ENCODE measurements at places on chromosomes 5 and 9.

DNA sequence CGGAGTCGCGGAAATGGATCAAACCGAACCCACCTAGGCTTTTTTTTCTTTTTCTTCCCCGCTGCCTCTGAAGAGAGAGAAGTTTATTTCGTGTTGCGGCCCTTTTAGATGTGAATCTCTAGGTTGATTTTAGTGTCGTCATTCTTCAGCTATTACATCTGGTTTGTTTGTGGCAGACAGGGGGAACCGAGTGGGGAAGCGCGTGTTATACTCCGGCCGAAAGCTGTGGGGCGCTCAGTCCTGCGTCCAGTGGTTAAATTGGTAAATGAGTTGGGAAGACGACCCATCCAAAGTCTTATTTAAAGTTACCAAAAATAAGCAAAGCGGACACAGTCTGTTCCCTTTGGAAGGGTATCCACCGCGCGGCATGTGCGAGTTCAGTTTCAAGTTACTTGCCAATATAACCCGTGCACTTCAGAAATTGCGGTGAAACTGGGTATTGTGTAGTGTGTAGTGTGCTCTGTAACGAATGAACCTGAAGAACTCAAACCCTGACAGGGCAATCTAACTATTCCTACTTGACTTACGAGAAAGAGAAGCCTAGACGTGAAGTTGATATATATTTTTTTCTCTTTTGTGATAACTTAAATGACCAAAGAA, 1.3 kb downstream of the MAN2A1 start:
- peak; percentile 69 for DNase-seq

GRCh38 chr5:109652096-109652495, 37.6 kb upstream of the MAN2A1 start:
- DNase-seq, result no peak

GRCh38 chr9:36141288-36141687, 4.8 kb downstream of the GLIPR2 start:
- DNase-seq, result peak; percentile 47

- DNase-seq, result no peak
These were observed 41.0 kb downstream of the FXN start for GRCh38 chr9:69076550-69076949.

DNA sequence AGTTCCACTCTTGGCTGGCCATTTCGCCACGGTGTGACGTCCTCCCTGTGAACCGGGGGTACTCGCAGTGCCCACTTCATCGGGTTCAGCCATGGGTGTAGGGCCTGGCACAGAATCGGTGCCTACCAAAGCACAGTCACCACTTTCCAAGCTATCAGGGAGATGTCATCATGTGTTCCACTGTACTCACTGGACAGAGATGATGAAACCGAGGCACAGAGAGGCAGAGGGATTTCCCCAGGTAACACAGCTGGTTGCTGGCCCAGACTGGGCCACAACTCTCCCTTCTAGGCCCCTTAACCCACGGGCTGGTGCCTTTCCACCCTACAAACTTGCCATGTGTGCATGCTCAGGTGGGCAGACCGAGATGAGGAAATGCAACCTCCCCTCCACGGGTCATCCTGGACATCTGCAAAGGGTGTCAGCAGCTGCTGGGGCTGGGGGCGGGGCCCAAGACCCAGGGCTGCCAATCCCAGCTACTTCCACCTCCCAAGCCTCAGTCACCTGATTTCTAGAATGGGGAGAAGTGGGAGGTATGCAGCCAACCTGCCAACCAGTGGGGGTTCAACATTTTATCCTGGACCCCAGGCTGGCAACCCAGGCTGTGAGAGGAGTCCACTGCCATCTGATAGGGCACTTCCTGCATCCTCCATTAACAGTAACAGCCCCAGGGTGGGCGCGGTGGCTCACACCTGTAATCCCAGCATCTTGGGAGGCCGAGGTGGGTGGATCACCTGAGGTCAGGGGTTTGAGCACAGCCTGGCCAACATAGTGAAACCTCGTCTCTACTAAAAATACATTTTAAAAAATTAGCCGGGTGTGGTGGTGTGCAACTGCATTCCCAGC, 893 bp upstream of the SH2D3C start:
- no peak for DNase-seq

GRCh38 chr5:175378444-175379028, 65.4 kb downstream of the DRD1 start:
- no peak for DNase-seq

DNA sequence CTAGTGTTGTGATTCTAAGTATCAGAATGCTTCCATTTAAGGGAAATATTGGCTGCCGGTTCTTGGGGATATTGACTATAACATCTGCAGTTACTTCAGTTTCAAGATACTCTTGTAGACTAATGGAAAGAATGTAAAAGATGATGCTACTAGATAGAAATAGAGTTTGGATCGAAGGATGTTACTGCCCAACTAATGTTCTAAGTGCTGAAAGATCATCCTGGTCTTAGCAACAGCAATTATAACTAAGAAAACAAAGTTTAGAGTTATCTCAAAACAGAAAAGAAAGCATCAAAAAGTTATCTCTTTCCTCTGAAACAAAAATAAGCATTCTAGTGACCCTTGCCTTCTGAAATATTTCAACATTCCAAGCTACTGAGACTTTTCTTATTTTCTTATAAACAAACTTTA, 49.9 kb downstream of the ITGA1 start:
- no peak for DNase-seq

- DNase-seq, result no peak
These were observed 159.3 kb upstream of the DAPK1 start for GRCh38 chr9:87338088-87338989.

DNA sequence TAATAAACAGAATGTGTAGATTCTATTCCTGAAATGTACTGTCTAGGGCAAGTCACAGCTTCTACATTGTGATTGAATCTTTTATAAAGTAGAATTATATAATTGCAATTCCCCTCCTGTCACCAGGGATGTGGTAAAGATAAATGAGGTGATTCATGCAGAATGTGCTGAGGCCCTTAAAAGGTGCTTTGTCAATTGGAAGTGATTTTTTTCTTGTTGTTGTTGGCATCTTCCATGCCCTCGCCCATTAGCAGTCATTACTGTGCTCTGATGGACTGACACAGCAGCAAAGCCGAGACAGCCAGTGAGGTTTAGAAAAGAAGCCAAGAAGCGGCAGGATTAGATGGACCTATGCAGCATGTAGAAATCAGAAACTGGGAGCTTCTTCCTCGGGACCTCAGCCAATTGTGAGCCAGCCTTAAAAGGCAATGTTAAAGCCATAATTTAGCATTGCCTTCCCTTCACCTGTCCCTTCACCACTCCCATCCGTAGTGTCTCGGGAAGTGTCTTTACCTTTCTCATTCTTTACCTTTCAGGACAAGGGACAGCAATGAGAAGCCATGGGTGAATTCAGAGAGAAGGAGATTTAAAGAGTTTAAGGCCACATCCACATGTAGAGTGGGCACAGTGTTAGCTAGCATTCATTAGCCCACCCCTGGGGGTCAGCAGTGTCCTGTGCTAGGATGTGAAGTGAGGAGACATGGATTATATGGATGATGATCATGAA, 257.8 kb downstream of the PLK2 start:
- DNase-seq, result no peak

GRCh38 chr9:85368781-85369180, 373.0 kb downstream of the AGTPBP1 start:
- DNase-seq, result no peak

GRCh38 chr5:174900240-174900865, 176.0 kb downstream of the MSX2 start:
- no peak for DNase-seq

- DNase-seq, result no peak
These were observed 168.3 kb downstream of the GABBR2 start for GRCh38 chr9:98540476-98540875.

GRCh38 chr5:137997726-137998213, 35.1 kb downstream of the FAM13B start:
- DNase-seq, result no peak

GRCh38 chr5:113109344-113109743, 132.7 kb downstream of the DCP2 start:
- DNase-seq, result no peak

GRCh38 chr5:7650755-7651154, 200.2 kb downstream of the CFAP90 start:
- DNase-seq, result no peak

DNA sequence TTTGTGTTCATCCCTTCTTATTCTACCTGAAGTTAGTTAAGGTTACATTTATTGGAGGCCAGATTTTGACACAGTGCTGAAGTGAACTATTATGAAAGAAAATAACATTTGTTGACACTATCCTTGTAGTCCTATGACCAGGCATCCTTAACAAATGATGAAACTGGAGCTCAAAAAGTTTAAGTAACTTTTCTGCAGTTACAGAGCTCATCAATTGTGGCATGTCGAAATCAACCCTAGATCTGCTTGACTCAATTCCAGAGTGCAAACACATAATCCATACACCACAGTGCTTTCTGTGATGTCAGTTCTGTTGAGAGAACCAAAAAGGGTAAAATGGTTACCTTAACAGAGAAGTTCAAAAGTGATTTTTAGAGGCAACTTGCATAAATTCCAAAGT, 28.6 kb downstream of the KCNN2 start:
- no peak for DNase-seq

GRCh38 chr5:53913941-53914340, 353.5 kb downstream of the NDUFS4 start:
- DNase-seq, result no peak

DNA sequence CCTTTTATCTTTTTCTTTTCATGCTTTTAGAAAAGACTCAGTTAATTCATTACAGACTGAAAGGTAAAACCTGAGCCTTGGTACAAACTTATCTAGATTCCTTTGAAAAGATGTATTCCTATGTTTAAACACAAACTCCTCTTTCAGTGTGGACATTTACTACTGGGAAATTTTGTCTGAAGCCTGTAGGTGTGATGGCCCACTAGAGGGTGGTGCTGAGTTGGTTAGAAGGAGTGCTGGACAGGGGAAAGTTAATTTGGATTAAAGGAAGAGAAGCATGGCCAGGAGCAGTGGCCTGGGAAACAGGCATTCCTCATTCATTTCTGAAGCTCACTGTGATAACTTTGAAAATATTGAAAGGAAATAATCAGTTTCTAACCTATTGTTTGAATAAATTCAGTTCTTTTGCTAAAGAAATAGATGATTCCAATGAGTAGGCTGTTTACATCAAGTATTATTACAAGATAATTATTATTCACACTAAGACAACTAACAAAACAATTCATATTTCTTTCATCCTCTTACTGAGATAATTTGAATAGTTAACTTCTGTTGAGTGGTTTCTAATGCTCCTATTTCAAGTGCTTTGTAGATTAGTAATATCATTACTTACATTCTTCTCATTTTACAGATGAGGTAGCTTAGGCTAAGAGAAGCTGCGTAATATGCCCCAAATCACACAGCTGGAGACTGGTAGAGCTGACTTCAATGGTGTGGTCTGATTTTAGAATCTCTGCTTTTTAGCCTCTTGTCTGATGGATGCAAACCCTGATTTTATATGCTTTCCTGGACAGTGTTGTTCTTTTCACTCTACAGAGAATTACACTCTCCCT, 150.9 kb downstream of the ADGRV1 start:
- DNase-seq, result peak; percentile 19

DNA sequence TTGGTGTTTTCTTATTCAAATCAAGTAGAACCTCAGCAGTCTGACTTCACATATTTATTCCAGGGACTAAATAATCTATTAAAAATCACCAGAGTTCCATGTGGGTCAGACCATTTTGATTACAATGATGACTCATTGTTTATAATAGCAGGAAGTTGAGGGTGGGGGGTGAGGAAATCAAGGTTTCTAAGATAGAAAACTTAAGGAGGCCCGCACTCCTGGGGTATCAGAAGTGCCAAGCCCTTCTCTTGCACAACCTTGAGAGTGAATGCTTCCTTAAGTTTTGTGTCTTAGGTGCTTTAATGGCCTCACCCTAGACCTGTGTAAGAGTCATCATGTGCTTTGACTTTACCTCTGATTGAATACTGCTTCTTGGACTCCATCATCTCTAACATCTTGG, 31.9 kb upstream of the NPR3 start:
- DNase-seq, result no peak

GRCh38 chr5:136703036-136703435, 337.7 kb upstream of the TRPC7 start:
- DNase-seq, result no peak

DNA sequence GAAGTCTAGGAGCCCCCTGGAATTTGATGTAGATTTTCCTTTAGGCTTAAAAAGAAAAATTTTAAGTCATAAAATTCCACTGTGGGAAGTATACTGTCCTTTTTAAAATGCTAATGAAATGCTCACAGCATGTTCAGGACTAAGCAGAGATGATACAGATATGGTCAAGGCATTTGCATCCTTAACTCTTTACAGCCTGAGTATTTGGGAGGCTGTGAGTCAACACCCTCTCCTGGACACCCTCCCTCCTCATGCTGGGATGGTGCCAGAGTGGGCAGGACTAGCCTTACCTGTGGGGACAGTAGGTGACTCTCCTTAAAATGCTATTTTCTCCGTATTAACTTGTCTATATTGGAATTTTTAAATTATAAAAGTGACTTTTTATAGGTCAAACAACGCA, 197.4 kb upstream of the ELL2 start:
- DNase-seq, result no peak

GRCh38 chr5:74454263-74455030, 186.1 kb downstream of the ENC1 start:
- no peak for DNase-seq

GRCh38 chr5:129204525-129204924, 110.0 kb downstream of the ISOC1 start:
- DNase-seq, result no peak

DNA sequence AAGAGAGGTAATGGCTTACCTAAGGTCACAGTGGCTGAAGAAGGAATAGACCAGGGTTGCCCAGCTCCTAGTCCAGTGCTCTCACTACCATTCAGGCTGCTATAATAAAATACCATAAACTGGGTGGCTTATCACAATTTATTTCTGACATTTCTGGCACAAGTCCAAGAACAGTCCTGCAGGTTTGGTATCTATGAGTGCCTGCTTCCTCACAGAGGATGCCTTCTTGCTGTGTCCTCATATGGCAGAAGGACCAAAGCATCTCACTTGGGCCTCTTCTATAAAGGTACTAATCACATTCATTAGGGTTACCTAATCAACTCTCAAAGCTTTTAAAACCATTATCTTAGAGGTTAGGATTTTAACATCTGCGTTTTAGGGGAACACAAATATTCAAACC, 17.2 kb downstream of the STARD4 start:
- no peak for DNase-seq

GRCh38 chr5:107485184-107485583, 185.6 kb downstream of the EFNA5 start:
- DNase-seq, result no peak

- DNase-seq, result no peak
These were observed 565.7 kb downstream of the PRDM9 start for GRCh38 chr5:24073107-24073506.

GRCh38 chr9:135136991-135137832, 49.7 kb downstream of the OLFM1 start:
- DNase-seq, result no peak

Measured in hepatic stellate cell (primary cell).